LoVo (cell line): ENCODE measurements at places on chromosomes 12 and 14.

GRCh38 chr14:66982247-66982646, 207.0 kb upstream of the GARIN2 start:
- no peak for DNase-seq

- DNase-seq: no peak
Measured at GRCh38 chr12:2035431-2036055, 17.2 kb upstream of the CACNA1C start.

DNA sequence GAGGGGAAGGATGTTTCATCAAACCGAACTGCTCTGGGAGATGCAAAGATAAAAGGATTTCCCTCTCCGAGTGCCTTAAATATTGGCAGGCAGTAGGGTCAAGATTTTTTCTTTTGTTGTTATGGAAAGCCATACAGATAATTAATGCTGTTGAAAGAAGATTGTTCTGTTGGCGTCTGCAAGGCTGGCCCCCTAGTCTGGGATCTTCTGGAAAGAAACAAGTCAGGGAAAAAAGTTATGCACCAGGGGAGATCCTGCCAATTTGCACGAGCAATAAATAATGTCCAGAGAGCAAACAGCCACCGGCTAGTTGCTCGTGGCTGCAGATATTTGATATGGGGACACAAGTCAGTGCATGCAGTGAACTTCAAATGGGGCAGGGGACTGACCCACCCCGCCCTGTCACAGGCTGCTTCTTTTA, 202.1 kb upstream of the MYL2 start:
- no peak for DNase-seq

- DNase-seq: no peak
Measured at GRCh38 chr14:50516091-50516490, 16.3 kb downstream of the MAP4K5 start.

DNA sequence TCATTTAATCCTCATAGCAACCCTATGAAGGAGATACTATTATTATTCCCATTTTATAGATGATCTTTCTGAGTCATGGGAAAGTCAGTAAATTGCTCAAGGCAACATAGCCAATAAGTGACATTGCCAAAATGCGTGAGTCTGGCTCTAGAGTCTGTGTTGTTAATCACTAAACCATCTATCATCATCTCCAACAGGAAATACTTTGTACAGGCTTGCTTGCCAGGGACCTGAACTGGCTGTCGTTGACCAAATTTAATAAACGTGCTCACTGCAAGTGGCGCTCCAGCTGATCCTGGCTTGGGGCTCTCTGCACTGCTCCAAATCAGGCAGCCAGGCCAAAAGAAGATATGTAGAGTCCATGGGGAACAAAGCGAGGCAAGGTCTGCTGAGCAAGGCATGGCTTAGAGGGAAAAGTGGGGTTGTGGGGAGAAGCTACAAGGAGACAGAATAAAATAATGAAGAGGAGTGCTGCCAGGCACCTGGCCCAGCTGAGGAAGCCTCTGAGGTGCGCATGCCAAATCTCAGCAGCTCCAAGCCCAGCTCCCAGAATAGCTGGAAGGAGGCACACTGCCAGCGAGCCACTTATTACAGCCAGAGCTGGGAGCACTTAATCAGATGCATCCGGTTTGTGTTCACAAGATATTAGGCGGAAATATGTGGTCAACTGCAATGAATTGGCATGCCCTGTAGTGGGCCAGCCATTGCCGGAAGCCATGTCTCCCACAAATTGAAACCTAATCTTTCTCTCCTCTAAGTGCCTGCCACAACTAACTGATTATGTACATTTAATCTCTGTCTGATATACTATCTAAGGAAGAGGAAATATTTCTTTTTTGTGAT, 43.3 kb upstream of the PTPRO start:
- DNase-seq: no peak

DNA sequence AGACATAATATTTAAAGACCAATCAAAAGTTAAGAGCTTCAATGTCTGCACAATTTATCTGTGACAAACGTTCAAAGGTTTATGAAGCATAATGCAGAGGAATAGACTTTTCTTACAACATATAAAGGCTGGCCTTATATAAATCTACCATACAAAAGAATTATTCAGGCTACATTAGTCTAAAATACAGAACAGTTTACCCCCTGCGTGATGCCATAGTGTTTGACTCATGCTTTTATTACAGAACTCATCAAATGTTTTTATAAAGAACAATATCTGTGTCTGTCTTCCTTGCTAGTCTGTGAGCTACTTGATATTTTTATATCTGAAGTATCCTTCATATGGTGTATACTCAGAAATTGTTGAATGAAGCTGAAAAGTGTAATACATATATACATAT, 1084.5 kb upstream of the FLRT2 start:
- DNase-seq: no peak

DNA sequence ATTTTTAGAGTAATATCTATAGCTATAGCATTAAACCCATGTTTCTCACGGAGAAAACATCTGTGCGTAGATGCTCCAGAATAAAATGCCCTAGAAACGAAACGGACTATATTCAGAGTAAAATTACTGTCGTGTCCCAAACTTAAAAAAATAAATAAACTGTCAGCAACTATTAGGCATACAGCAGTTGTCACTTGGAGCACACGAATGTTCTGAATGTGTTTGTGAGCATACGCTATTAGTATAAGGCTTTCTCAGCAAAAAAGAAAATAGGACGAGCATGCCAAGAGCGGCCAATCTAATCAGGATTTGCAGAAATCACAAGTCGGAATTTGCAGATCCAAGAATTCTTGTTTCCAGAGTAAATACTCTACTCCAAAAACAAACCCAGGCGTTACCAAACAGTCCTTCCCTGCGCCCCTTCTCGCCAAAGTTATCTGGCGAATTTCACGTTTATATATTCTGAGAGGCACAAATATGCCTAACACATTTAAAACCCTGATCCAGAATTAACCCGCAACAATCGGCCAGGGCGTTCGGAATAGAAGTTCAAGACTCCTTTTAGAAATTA, 836 bp downstream of the PTPN21 start:
- DNase-seq: no peak

GRCh38 chr12:70806827-70807226, 113.7 kb downstream of the PTPRR start:
- no peak for DNase-seq

DNA sequence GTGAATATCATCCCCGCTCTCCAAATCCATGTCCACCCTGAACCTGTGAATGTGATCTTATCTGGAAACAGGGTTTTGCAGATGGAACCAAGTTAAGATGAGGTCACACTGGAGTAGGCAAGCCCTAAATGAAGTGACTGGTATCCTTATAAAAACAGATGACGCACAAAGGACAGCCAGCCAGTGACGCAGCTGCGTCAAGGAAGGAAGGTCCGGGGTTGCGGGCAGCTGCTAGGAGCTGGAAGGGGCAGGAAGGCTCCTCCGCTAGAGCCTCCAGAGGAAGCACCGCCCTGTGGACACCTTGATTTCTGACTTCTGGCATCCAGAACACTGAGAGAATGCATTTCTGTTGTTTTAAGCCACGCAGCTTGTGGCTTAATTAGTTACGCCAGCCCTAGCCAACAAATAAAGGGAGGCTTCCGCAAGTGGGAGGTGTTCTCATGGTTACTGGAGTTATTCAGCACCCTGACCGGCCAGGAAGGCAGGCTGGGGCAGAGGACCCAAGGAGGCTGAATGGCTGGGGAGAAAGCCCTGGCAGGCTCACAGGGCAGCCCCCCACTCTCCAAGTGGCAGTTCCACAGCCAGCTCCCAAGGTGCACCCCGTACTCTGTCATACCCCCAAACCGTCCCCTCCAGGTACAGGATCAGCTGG, 127.6 kb upstream of the NCOR2 start:
- no peak for DNase-seq

DNA sequence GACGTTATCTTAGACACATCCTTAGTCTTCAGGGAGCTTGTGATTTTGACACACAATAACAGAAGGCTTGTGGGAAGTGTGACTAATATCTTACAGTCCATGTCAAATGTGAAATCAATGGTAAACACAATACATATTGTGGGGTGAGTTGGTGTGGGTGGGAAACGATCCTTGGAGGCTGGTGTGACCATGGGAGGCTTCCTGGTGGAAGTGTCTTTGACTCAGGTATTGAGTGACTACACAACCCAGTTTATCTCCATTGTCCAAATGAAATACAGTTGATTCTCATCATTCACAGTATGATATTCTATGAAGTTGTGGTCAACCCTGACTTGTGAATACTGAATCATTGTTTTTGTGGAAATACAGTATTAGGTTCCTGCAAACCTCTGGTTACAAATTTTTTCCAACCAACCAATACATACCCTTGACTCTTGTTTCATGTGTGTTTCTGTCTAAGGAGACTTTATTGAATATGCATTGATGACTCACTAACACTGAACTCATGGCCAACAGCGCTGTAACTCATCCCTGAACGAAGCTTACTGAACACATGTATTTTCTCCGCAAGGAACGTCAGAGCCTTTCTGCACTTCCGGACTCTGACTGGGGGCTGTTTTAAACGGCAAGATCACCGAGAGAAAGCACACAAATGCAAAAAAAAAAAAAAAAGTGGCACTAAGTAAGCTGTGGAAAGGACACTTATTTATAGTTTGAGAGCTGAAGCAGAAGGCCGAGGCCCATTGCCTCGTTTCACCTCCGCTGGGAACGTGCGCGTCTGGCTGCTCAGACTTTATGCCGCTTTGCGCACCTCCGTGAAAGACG, 59.0 kb downstream of the CLMN start:
- DNase-seq: no peak

DNA sequence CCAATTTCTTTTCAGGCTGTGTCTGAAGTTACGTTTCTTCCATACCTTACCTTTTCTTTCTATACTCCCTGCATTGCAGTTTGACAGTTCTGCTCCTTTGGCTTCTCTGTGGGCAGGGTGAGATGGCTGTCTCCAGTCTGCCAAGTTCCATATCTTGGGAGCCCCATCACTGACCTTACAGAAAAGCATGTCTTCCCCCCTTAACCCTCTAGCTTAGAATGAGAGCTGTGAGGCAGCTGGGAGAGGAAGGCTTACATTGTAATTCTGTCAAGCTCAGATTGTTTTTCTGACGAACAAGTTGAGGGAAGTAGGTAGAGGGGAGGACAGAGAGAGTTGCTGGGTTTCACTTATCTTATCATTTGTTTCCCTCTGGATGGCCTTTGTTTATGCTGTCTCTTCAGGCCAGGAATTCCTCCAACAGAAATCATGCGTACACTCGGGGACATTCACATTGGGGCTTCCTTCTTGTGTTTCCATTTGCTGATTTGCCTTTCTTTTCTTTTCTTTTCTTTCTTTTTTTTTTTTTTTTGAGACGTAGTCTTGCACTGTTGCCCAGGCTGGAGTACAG, 9.3 kb downstream of the DAAM1 start:
- DNase-seq: no peak
